ENCODE measurements at places on chromosomes 6 and 20. TPM values are rescaled to one million over a fixed set of nuclear protein-coding genes. Genes with fewer than 3 reads are reported as not detected.

The RUNX2 gene
- total RNA-seq = 14.6 TPM

The C6orf58 gene
- not detected for total RNA-seq

The UBE2C gene
- total RNA-seq = 175 TPM

The PDE7B gene
- total RNA-seq = 0.73 TPM

The SS18L1 gene
- total RNA-seq = 16.6 TPM

The LHFPL5 gene
- not detected for total RNA-seq

DNA sequence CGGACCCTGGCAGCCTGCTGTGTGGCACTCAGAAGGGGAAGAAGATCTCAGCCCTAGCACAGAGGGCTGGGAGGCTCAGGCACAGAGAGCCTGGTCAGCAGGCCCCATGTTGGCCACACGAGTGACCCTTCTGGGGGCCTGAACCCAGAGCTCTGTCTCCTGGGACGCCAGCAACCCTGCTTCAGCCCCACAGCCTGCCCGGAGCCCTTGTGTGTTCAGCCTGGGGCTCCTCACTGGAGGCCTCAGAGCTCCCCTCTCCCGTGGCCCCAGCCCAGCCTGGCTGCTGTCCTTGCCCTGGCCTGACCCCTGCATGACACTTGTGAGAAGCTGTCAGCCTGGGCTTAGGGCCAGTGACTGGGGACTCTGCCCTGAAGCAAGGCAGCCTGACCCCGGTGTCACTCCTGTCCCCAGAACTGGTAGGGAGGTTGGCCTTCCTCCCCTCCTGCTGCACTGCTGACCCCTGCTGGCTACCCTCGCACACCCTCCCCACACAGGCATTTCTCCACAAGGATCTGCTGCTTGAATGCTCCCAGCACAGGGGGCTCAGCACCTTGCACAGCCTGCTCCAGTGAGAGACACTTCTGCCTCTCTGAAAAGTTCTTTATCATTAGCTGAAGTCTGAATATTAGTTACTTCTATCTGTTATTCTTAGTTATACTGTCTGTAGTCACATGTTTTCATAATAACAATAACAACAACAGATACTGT, 15.4 kb upstream of the IP6K3 start:
- no peak overlapping the region for H3K27ac ChIP-seq
- H3K4me1 ChIP-seq = no peaks in the 10 kb centered on the region
- no peaks in the 10 kb centered on the region for H3K36me3 ChIP-seq
- no peaks in the 10 kb centered on the region for H3K27me3 ChIP-seq
- H3K4me3 ChIP-seq = no peak overlapping the region

GRCh38 chr20:60570481-60571277, 612.5 kb downstream of the CDH26 start:
- no peak overlapping the region for H3K27ac ChIP-seq
- no peak for DNase-seq
- H3K4me3 ChIP-seq = no peak overlapping the region

- no peak for DNase-seq
- no peaks in the 10 kb centered on the region for H3K36me3 ChIP-seq
- no peaks in the 10 kb centered on the region for H3K4me1 ChIP-seq
- H3K27me3 ChIP-seq = no peaks in the 10 kb centered on the region
- no peak overlapping the region for H3K27ac ChIP-seq
Observed at GRCh38 chr6:102340311-102340710, 946.8 kb downstream of the GRIK2 start.

DNA sequence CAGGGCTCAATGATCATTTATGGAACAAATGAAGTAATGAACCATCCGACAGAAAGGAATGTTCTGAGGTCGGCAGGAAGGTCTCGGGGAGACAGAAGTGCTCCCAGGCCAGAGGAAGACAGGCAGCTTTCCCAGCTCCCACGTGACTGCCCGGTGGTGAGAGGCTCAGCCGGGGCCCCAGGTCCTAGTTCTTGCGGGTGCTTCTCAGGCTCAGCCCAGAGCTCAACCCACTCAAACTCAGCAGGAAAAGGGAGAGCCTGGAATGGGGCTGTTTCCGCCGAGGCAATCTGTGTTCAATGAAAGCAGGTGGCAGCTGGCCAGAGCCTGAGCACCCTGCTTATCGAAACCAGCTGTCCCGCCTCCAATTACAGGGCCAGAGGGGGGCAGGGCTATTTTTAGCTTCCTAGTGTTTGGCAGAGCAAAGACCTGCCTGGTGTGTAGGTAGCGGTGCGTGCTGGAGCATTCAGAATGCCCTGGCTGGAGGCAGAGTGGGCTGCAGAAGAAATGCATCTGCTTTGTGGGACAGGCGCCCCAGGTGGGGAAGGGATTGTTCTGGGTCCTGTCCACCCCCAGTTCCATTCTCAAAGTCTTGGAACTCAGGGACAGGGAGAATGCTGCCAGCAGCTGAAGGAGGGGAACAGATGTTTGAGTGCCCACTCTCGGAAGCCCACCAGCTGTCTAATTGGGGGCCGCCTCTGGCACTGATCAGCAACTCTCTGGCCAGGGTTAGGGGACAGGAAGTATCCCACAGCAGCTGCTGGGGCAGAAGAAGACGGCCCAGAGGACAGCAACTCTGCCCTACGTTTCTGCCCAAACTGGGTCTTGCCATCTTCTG, 145.1 kb downstream of the PREX1 start:
- H3K4me1 ChIP-seq = no peaks in the 10 kb centered on the region
- H3K27me3 ChIP-seq = no peaks in the 10 kb centered on the region
- DNase-seq = no peak
- H3K4me3 ChIP-seq = no peak overlapping the region

DNA sequence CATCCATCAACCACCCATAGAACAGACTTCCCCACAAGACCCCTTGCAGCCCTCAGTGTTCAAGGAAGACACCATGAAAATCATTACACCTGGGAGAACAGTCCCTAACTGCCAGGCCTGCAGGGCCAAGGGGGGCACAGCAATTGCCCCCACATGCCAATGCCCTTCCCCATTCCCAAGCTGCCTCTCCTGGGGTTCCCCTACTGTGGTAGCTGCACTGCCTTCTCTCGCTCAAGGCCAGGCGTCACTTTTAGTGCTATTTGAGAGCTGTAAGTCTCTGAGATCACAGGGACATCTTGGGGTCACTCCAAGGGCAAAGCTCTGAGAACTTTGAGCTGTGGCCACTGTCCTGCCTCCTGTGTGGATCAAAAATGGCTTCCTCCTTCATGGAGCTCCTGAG, 6.0 kb upstream of the ACSS1 start:
- peaks cover 5% of the 10 kb centered on the region for H3K27me3 ChIP-seq
- H3K27ac ChIP-seq = no peak overlapping the region
- DNase-seq = peak; percentile 1

GRCh38 chr6:168136622-168137021, 57.6 kb upstream of the FRMD1 start:
- H3K36me3 ChIP-seq = no peaks in the 10 kb centered on the region
- DNase-seq = no peak
- H3K27me3 ChIP-seq = peaks cover 13% of the 10 kb centered on the region
- H3K4me3 ChIP-seq = no peak overlapping the region
- H3K27ac ChIP-seq = no peak overlapping the region
- H3K4me1 ChIP-seq = no peaks in the 10 kb centered on the region

DNA sequence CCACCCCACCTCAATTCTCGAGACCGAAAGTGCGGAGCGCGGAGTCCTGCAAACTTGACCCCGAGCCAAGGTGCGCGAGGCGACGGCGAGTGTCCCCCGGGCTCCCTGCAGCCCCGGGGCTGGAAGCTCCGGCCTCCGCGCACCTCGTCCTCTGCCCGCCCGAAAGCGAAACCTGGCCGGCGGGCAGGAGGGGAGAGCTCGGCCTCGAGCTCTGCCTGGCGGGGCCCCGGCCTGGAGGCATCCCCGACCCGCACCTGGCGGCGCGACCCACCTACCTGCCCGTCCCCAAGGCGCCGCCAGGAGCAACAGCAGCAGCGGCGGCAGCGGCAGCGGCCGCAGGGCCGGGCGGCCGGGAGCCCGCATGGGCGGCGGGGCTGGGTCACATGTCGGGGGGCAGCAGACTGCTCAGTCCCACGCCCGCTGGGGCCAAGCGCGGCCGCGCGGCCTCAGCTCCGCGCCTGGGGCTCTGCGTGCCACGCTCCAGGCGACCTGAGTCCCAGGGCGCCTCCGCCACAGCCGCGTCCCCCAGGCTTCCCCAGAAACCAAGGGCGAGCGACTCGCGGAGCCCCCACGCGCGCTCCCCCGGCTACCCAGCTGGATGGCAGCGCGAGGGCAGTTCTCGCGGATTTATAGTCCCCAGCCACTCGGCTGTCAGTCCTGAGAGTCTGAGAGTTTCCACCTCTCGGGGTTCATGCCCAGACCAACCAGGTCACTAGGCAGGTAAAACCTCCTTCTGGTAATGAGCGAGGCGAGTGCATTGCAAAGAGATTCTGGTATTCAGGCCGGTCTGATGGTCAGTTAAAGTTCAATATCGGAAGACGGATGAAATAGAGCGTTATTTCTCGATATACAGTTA, at the start of gene IL20RA:
Gene IL20RA, minus strand, starts transcription at position 600 of the 856 bp plus-strand sequence. Its CDS starts 237 bp downstream, at position 363.
- H3K4me1 ChIP-seq = peaks cover 3% of the 10 kb centered on the region
- H3K4me3 ChIP-seq = peak within 1 kb of the TSS; percentile 63
- DNase-seq = peak; percentile 19
- peaks cover 61% of the 10 kb centered on the region for H3K27me3 ChIP-seq
- no peaks in the 10 kb centered on the region for H3K36me3 ChIP-seq

GRCh38 chr6:34791164-34791700, 651 bp upstream of the BLTP3A start:
- peak overlapping the region; percentile 95 for H3K27ac ChIP-seq
- H3K36me3 ChIP-seq = peaks cover 7% of the 10 kb centered on the region
- peaks cover 21% of the 10 kb centered on the region for H3K4me1 ChIP-seq
- no peaks in the 10 kb centered on the region for H3K27me3 ChIP-seq
- peak overlapping the region; percentile 99 for H3K4me3 ChIP-seq
- peak; percentile 65 for DNase-seq

- H3K4me1 ChIP-seq = peaks cover 46% of the 10 kb centered on the region
- H3K4me3 ChIP-seq = peak overlapping the region; percentile 97
- no peaks in the 10 kb centered on the region for H3K27me3 ChIP-seq
- DNase-seq = peak; percentile 26
Observed at GRCh38 chr6:30615958-30616810, 859 bp downstream of the PPP1R10 start.

GRCh38 chr6:138844192-138844591, 48.3 kb downstream of the ECT2L start:
- no peak overlapping the region for H3K27ac ChIP-seq
- no peak for DNase-seq
- no peak overlapping the region for H3K4me3 ChIP-seq
- H3K36me3 ChIP-seq = no peaks in the 10 kb centered on the region
- H3K4me1 ChIP-seq = no peaks in the 10 kb centered on the region

DNA sequence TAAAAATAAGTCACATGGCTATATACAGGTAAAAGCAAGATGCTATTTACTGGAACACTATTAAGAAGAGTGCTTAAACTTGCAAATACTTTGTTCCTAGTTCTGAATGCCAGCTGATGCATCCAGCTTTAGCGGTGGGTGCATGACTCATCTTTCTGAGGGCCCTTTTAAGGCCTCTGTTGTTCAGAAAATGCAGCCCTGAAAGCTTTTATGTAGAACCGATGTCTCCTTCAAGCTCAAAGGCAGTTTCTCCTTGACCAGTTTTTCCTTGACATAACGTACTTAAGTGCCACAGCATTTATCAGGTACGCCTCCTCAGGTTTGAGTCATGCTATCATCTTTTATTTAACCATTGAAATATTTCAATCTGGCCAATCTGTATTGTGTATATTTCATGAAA, 82.8 kb downstream of the MLIP start:
- no peak overlapping the region for H3K4me3 ChIP-seq
- no peak for DNase-seq
- no peaks in the 10 kb centered on the region for H3K36me3 ChIP-seq
- no peaks in the 10 kb centered on the region for H3K4me1 ChIP-seq
- H3K27ac ChIP-seq = no peak overlapping the region
- no peaks in the 10 kb centered on the region for H3K27me3 ChIP-seq

- H3K27ac ChIP-seq = peak overlapping the region; percentile 83
- peaks cover 2% of the 10 kb centered on the region for H3K36me3 ChIP-seq
- peaks cover 2% of the 10 kb centered on the region for H3K27me3 ChIP-seq
- peak; percentile 44 for DNase-seq
- H3K4me3 ChIP-seq = peak overlapping the region; percentile 83
- peaks cover 50% of the 10 kb centered on the region for H3K4me1 ChIP-seq
Observed at GRCh38 chr20:35618263-35619131, 2.9 kb downstream of the SPAG4 start.

GRCh38 chr20:1632178-1632577, 12.4 kb upstream of the SIRPB1 start:
- no peaks in the 10 kb centered on the region for H3K27me3 ChIP-seq
- peaks cover 65% of the 10 kb centered on the region for H3K36me3 ChIP-seq

DNA sequence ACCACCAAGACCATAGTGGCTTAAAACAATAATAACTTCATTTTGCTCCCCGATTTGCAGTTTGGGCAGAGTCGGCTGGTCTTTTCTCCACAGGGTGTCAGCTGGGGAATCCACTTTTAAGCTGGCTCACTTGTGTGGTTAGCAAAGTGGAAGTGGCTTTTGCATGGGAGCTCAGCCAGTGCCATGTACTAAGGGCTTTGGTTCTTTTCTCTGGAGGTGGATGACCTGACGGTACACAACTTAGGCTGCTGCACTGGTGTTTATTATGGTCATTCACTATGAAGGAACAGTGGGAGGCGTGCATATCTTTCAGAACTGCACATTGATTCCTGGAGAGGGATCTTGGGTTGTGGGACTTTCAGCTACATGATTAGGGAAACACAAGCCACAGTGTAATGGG, 141.0 kb downstream of the OR2B2 start:
- no peak overlapping the region for H3K4me3 ChIP-seq
- H3K27me3 ChIP-seq = peaks cover 5% of the 10 kb centered on the region
- no peaks in the 10 kb centered on the region for H3K36me3 ChIP-seq

- DNase-seq = no peak
- H3K4me3 ChIP-seq = no peak overlapping the region
- no peaks in the 10 kb centered on the region for H3K27me3 ChIP-seq
Observed at GRCh38 chr6:149513915-149514314, 29.1 kb upstream of the ZC3H12D start.

DNA sequence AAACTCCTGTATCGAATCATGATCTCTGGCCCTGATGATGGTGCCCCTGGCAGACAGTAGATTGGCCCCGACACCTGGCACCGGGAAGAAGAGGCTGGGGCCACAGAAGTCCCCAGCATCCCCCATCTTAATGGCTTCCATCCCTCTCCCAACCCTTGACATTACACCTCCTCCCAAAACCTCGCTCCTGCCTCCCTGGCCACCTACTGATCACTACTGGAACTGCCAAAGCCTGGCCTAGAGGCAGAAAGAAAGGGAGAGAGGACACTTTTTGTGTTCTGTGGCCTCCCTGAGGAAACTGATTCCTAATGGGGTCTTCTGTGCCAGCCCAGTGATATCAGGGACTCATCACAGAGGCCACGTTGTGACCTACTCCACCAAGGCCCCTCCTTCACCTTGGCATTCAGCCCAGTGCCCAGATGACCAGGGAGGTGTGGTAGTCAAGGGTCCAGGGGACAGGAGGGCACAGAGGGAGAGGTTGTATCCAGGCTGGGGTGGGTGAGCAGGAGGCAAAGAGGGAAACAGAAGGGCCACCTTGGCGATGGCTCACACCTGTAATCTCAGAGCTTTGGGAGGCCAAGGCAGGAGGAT, 6.1 kb downstream of the C20orf173 start:
- no peaks in the 10 kb centered on the region for H3K36me3 ChIP-seq
- H3K27me3 ChIP-seq = no peaks in the 10 kb centered on the region
- H3K27ac ChIP-seq = no peak overlapping the region
- peak; percentile 51 for DNase-seq
- no peak overlapping the region for H3K4me3 ChIP-seq

All from activated CD4-positive, alpha-beta T cell treated with anti-CD3 and anti-CD28 coated beads for 36 hours (primary cell).